ENCODE measurements at places on chromosomes 1 and 21. TPM values are rescaled to one million over a fixed set of nuclear protein-coding genes. Genes with fewer than 3 reads are reported as not detected.

ALG14 gene
- 2.4 TPM for total RNA-seq

KCNE2 gene
- not detected for total RNA-seq

FCRL6 gene
- not detected for total RNA-seq

IGSF9 gene
- total RNA-seq = 0.03 TPM

DNAI4 gene
- total RNA-seq = 6.5 TPM

LCE1C gene
- total RNA-seq = not detected

KLF17 gene
- total RNA-seq = not detected

ZNF697 gene
- not detected for total RNA-seq

FLAD1 gene
- 33.4 TPM for total RNA-seq

CCDC27 gene
- total RNA-seq = not detected

KPRP gene
- not detected for total RNA-seq

STPG1 gene
- total RNA-seq = 9.3 TPM

RAB42 gene
- not detected for total RNA-seq
